ENCODE measurements at places on chromosomes 4 and X. TPM values are rescaled to one million over a fixed set of nuclear protein-coding genes. Genes with fewer than 3 reads are reported as not detected.

Gene TLR10
- total RNA-seq, result 0.26 TPM

Gene IDH3G
- 67.1 TPM for total RNA-seq

Gene CHM
- 20.4 TPM for total RNA-seq

- no peak overlapping the region for H3K4me3 ChIP-seq
- DNase-seq, result no peak
- no peak overlapping the region for H3K27ac ChIP-seq
- peaks cover 7% of the 10 kb centered on the region for H3K27me3 ChIP-seq
- H3K4me1 ChIP-seq, result peaks cover 5% of the 10 kb centered on the region
- H3K36me3 ChIP-seq, result no peaks in the 10 kb centered on the region
Observed at GRCh38 chr4:108834166-108834834, 71.4 kb upstream of the ETNPPL start.

DNA sequence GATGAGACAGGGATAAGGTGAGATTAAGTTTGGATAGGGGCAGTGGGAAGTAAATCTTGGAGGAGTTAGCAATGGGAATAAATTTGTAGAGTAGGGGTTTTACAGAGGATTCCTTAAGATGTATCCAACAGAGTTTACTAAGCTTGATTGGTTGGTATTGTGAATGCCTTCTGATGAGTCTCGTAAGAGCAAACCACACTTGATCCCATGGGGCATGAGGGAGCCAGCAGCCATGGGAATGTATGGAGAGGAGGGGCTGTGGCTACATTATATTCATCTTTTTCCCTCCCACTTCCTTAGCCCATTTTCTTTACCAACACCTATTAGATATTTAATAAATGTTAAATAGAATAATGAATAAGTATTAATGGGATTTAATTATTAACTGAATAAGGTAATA lies 126.6 kb upstream of the NDST3 start:
- H3K4me3 ChIP-seq, result no peak overlapping the region
- H3K27me3 ChIP-seq, result no peaks in the 10 kb centered on the region
- no peak overlapping the region for H3K27ac ChIP-seq
- DNase-seq, result no peak
- H3K4me1 ChIP-seq, result no peaks in the 10 kb centered on the region

DNA sequence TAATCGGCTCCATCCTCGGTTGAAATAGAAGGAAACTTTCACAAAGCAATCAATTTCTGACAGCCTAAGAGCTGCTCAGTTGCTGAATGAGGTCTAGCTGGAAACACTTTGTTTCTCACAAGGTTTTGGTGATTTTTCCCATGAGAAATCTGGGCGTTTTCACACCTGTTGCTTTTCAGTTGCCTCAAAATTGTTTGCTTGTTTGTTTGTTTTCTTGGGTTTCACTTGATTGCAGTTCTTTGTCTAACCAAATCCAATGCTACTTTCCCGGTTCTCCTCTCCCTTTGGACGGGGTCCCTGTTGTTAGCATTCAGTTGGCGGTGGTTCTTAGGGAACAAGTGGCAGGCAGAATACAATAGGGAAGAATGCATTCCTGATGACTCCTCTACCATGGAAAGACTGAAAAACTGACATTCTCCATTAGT lies 135.5 kb downstream of the PALLD start:
- no peak for DNase-seq
- H3K36me3 ChIP-seq, result no peaks in the 10 kb centered on the region
- no peak overlapping the region for H3K4me3 ChIP-seq
- H3K27ac ChIP-seq, result no peak overlapping the region
- H3K27me3 ChIP-seq, result peaks cover 78% of the 10 kb centered on the region

GRCh38 chr4:5962416-5962815 lies 55.8 kb downstream of the C4orf50 start:
- no peak for DNase-seq
- H3K4me3 ChIP-seq, result no peak overlapping the region
- no peaks in the 10 kb centered on the region for H3K36me3 ChIP-seq
- H3K4me1 ChIP-seq, result no peaks in the 10 kb centered on the region
- H3K27ac ChIP-seq, result no peak overlapping the region
- H3K27me3 ChIP-seq, result no peaks in the 10 kb centered on the region

GRCh38 chr4:14871676-14872430 lies 130.4 kb upstream of the CPEB2 start:
- H3K27me3 ChIP-seq, result peaks cover 3% of the 10 kb centered on the region
- peaks cover 6% of the 10 kb centered on the region for H3K36me3 ChIP-seq
- no peak overlapping the region for H3K4me3 ChIP-seq
- H3K4me1 ChIP-seq, result peaks cover 20% of the 10 kb centered on the region
- DNase-seq, result no peak

- no peak overlapping the region for H3K27ac ChIP-seq
- H3K27me3 ChIP-seq, result no peaks in the 10 kb centered on the region
- no peaks in the 10 kb centered on the region for H3K4me1 ChIP-seq
- H3K36me3 ChIP-seq, result no peaks in the 10 kb centered on the region
- no peak overlapping the region for H3K4me3 ChIP-seq
- no peak for DNase-seq
Observed at GRCh38 chrX:8405631-8406030, 59.0 kb upstream of the VCX3B start.

DNA sequence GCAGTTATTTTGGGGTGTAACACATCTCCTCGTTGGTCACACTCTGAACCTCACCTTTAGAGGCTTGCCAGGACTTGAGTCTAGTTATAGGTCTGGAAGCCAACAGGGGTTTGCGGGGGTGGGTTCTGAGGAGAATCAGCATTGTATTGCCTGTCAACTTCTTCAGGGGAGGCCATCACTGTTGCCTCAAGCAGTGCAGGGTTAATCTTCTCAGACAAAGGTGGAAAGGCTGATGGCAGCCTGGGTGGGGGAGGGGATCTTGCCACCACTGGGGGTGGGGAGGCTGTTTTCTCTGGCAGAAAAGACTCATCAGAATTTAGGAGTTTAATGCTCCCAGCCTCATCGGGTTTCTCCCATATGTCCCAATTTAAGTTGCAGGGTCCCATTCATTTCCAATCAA lies 387.8 kb downstream of the PRR32 start:
- no peak for DNase-seq
- no peaks in the 10 kb centered on the region for H3K36me3 ChIP-seq
- H3K27me3 ChIP-seq, result no peaks in the 10 kb centered on the region
- H3K4me1 ChIP-seq, result no peaks in the 10 kb centered on the region

DNA sequence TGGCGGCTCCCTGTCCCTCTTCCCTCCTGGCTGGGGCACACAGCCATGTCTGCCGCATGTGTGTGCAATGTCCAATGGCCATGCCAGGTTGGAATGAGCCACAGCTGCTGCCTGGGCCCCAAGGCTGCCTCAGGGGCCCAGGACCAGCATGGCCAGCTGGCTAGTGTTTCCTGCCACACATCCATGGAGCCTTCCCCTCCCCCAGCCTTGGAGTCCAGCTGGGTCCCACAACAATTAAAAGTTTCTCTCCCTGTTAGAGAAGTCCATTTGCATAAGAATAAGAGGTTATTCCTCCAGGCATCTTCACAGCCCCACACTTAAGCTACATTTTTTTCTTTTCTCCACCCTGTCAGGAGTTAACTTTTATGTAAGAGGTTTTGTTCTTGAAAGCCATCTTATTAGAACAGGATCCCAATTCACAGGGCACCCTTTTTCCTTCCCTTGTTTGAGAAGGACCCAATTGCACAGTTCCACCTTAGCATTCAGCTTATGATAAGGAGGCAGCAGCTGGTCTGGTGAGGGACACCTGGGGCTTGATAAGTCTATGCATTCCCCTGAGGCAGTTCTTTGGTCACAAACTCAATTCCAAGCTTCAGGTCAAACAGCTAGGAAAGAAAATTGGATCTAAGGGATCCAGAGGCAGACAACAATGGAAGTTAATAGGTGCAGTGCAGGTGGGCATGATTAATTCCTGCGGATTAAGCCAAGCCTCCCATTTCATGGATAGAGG lies 963.3 kb upstream of the GRIA3 start:
- no peaks in the 10 kb centered on the region for H3K27me3 ChIP-seq
- no peak for DNase-seq
- no peak overlapping the region for H3K4me3 ChIP-seq
- H3K27ac ChIP-seq, result no peak overlapping the region

GRCh38 chr4:154044108-154044531 lies 255.2 kb upstream of the SFRP2 start:
- H3K36me3 ChIP-seq, result no peaks in the 10 kb centered on the region
- DNase-seq, result no peak
- no peak overlapping the region for H3K4me3 ChIP-seq
- H3K4me1 ChIP-seq, result no peaks in the 10 kb centered on the region
- H3K27ac ChIP-seq, result no peak overlapping the region

GRCh38 chr4:77493120-77493752 lies 112.4 kb upstream of the CXCL13 start:
- H3K27me3 ChIP-seq, result peaks cover 9% of the 10 kb centered on the region
- no peaks in the 10 kb centered on the region for H3K36me3 ChIP-seq
- no peak for DNase-seq
- no peak overlapping the region for H3K27ac ChIP-seq

DNA sequence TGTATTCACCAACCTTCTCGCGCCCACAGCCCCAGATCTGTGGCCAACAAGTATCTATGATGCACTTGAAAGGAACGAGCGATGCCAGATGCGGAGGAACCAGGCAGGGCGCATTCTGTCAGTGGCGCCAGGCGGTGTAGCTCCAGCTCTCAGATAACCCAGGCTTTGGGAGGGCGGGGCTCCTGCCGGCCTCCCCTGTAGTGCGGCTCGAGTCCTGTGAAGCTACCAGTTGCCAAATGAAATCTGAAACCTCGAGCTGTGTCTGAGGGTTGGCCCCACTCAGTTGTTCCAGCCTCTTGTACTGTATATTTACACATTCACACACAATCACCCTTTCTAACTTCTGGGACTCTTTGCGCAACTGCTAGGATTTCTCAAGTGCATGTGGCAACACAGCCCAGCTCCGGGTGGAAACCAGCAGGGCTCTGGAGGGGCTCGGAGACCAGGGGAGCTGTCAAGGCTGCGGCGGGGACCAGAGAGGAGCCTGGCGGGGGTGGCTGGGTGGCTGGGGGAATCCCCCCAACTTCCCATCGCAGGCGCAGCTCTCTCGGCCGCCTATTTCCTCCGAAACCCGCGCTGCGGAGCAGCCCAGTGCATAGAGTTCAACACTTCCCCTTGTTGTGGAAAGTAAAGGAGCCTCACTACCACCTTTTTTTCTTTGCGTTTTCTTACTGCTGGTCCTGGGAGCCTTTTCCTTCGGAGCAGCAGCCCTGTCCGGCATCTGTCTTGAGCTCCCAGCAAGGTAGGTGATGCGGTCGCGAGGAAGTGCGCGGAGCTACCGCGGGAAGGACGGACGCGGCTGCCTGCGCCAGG lies at the start of gene ARHGAP24:
TSS of gene ARHGAP24 (plus strand) at position 333 of the 813 bp plus-strand sequence.
- peaks cover 4% of the 10 kb centered on the region for H3K4me1 ChIP-seq
- DNase-seq, result peak; percentile 36
- H3K27me3 ChIP-seq, result peaks cover 47% of the 10 kb centered on the region
- H3K4me3 ChIP-seq, result peak within 1 kb of the TSS; percentile 53
- no peaks in the 10 kb centered on the region for H3K36me3 ChIP-seq

DNA sequence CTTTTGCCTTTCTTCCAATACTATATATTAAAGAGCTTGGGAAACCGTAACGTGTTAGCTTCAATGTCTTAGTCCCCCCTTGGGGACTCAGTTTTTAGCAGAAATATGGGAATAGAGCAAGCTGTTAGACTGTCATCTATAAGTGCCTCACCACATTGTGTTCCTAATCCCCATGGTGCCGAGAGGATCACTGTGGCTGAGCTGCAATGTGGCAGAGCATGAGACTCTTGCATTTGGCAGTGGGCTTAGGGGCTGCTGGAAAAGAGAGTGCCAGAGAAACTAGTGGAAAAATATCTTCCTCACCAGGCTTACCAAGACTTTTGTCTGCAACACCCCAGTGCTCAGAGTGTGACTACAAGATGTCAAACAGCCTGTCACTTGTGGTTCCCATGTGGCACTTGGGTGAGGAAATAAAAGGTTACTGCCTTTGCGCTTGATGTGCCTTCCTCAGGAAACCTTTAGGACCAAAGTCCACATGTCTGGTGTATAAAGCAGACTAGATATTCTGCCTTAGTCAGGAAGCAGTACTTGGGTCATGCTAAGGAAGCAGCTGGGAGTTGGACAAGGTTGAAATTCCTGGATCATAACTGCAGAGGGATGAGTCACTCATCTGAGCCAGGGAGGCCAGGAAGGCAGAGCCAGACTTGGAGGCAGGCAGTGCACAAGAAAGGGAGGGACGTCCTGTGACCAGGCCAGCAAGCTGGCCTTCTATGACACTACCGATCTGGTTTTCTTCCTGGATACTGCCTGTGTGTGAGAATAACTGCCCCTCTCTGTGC lies 9.7 kb upstream of the MAGEA4 start:
- H3K27me3 ChIP-seq, result no peaks in the 10 kb centered on the region
- DNase-seq, result no peak
- H3K36me3 ChIP-seq, result no peaks in the 10 kb centered on the region
- H3K4me3 ChIP-seq, result no peak overlapping the region
- no peaks in the 10 kb centered on the region for H3K4me1 ChIP-seq

DNA sequence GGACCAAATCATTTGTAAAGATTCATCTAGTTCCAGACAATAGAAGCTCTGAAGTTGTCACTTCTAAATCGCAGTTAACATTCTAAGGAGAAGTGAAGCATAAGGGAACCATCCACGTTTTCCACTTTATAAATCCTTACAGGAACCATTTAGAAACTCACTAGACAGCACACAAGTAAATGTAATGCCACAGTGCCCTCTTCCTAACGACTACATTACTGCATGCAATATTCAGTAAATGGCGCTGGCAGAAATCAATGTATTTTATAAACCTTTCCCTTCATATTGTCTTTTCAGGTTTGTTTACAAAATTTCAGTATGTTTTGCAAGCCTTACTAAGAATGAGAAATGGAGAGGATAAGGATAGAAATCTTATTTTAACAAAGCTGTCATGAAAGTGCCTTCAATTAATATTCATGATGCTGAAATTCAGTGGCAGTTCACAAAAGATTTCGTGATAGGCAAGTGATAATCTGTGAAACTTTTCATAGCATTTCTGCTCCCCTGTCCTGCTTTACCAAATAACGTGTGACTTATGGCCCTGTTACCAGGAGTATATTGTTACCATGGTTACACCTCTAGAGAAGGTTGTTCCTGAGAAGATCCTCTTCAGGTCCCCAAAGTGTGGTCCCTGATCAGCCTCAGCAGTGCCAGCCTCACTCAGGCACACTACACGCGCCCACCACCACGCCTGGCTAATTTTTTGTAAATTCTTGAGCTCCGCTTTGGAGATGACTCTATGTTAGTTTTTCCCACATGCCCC lies 54.2 kb downstream of the TMA16 start:
- DNase-seq, result no peak
- no peaks in the 10 kb centered on the region for H3K27me3 ChIP-seq
- no peak overlapping the region for H3K27ac ChIP-seq
- no peaks in the 10 kb centered on the region for H3K36me3 ChIP-seq
- no peak overlapping the region for H3K4me3 ChIP-seq

Measured in activated naive CD8-positive, alpha-beta T cell treated with anti-CD3 and anti-CD28 coated beads, Interleukin-2, amount 10 ng/mL, durations not matched to agents 7 days and 5 days (primary cell).